ENCODE measurements at places on chromosomes 7 and 10. TPM values are rescaled to one million over a fixed set of nuclear protein-coding genes. Genes with fewer than 3 reads are reported as not detected.

The CYP2C18 gene
- 11.5 TPM for total RNA-seq

DNA sequence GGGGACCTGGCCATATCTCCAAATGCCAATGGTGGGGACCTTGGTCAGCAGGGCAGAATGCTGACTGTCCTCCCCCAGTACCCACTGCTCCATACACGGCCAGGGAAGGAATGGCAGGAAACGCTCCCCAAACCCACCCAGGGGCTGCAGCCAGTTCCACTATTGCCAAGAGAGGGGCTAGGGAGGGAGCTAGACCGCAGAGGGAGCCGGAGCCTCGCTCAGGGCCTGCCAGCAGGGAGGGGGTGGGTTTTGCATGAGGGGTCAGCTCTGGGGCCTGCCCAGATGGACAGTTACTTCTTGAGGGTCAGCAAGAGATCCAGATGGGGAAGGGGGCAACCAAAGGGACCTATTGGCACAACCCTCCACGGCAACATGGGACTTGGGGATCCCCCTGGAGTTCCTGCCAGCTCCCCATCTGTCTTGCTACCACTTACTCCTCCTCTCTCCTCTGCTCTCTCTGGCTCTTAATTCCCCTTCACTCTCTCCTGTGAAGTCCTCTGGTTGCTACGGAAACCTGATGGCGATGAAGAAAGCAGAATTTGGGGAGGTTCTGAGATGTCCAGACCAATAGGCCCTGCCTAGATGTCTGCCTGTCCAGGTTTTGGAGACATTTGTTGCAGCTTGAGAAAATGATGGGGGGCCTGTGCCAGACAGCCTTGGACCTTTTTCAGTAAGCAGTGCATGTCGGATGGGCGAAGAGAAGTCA lies 12.6 kb downstream of the FGF8 start:
- H3K27me3 ChIP-seq = no peaks in the 10 kb centered on the region
- no peak overlapping the region for H3K27ac ChIP-seq
- H3K36me3 ChIP-seq = no peaks in the 10 kb centered on the region
- H3K4me3 ChIP-seq = no peak overlapping the region
- H3K4me1 ChIP-seq = no peaks in the 10 kb centered on the region

The WNT16 gene
- total RNA-seq = 7.4 TPM

- H3K27me3 ChIP-seq = no peaks in the 10 kb centered on the region
- no peak overlapping the region for H3K4me3 ChIP-seq
- peaks cover 41% of the 10 kb centered on the region for H3K4me1 ChIP-seq
- H3K27ac ChIP-seq = peak overlapping the region; percentile 94
- no peak for DNase-seq
These were observed 259.1 kb downstream of the KLF6 start for GRCh38 chr10:3525832-3526449.

DNA sequence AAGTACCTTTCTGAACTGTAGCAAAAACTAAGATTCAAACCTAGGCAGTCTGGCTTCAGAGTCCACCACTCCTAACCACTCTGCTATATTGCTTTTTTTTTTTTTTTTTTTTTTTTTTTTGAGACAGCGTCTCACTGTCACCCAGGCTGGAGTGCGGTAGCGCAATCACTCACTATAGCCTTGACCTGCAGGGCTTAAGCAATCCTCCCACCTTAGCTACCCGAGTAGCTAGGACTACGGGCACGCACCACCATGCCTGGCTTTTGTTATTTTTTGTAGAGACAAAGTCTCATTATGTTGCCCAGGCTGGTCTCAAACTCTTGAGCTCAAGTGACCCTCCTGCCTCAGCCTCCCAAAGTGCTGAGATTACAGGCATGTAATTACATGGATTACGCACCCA lies 10.1 kb upstream of the SLF2 start:
- H3K27me3 ChIP-seq = no peaks in the 10 kb centered on the region
- H3K4me1 ChIP-seq = no peaks in the 10 kb centered on the region
- H3K27ac ChIP-seq = no peak overlapping the region
- H3K4me3 ChIP-seq = no peak overlapping the region
- DNase-seq = no peak
- H3K36me3 ChIP-seq = no peaks in the 10 kb centered on the region

DNA sequence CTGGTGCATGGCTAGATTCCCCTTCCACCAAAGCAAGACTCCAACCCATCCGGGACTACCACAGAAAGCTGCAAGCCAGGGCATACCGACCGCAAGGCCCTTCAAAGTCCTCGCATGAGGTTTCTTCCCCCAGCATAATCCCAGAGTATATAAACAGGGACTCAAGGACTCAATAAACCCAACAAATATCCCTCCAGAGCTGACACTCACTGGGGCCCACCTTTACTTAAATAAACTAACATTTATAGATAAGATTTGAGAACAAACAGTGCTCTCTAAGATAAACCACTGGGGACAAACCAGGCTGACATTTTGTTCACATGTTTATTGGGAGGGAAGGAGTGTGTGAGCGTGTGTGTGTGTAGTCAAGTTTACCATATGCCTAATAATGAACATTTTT lies 138.2 kb downstream of the ADAM12 start:
- H3K27me3 ChIP-seq = no peaks in the 10 kb centered on the region
- peak overlapping the region; percentile 36 for H3K27ac ChIP-seq
- peaks cover 14% of the 10 kb centered on the region for H3K4me1 ChIP-seq
- no peaks in the 10 kb centered on the region for H3K36me3 ChIP-seq

GRCh38 chr10:46080886-46081285 lies 34.8 kb upstream of the MSMB start:
- no peak overlapping the region for H3K4me3 ChIP-seq
- H3K27me3 ChIP-seq = no peaks in the 10 kb centered on the region
- no peak overlapping the region for H3K27ac ChIP-seq

GRCh38 chr7:24828891-24829661 lies 71.8 kb upstream of the GSDME start:
- H3K4me3 ChIP-seq = no peak overlapping the region
- no peak for DNase-seq
- H3K36me3 ChIP-seq = peaks cover 5% of the 10 kb centered on the region
- no peaks in the 10 kb centered on the region for H3K27me3 ChIP-seq
- no peak overlapping the region for H3K27ac ChIP-seq
- peaks cover 51% of the 10 kb centered on the region for H3K4me1 ChIP-seq

- no peaks in the 10 kb centered on the region for H3K36me3 ChIP-seq
- H3K4me1 ChIP-seq = peaks cover 11% of the 10 kb centered on the region
- DNase-seq = no peak
- no peak overlapping the region for H3K4me3 ChIP-seq
- H3K27me3 ChIP-seq = no peaks in the 10 kb centered on the region
These were observed 321.4 kb upstream of the AOAH start for GRCh38 chr7:37045681-37046179.

The GSTO2 gene
- total RNA-seq = 13.8 TPM

- no peak for DNase-seq
- no peaks in the 10 kb centered on the region for H3K4me1 ChIP-seq
- no peak overlapping the region for H3K27ac ChIP-seq
- no peaks in the 10 kb centered on the region for H3K36me3 ChIP-seq
These were observed 29.2 kb upstream of the NAMPT start for GRCh38 chr7:106313966-106314365.

- no peak overlapping the region for H3K27ac ChIP-seq
- DNase-seq = no peak
- H3K36me3 ChIP-seq = no peaks in the 10 kb centered on the region
- peaks cover 50% of the 10 kb centered on the region for H3K4me1 ChIP-seq
These were observed 47.4 kb downstream of the SGMS1 start for GRCh38 chr10:50576245-50576815.

GRCh38 chr10:91627344-91628102 lies 5.3 kb downstream of the PPP1R3C start:
- DNase-seq = no peak
- H3K4me1 ChIP-seq = peaks cover 15% of the 10 kb centered on the region
- H3K27me3 ChIP-seq = no peaks in the 10 kb centered on the region
- no peak overlapping the region for H3K4me3 ChIP-seq
- H3K27ac ChIP-seq = no peak overlapping the region

GRCh38 chr10:84743483-84743882 lies 415.1 kb downstream of the CCSER2 start:
- H3K27me3 ChIP-seq = no peaks in the 10 kb centered on the region
- DNase-seq = no peak
- H3K27ac ChIP-seq = no peak overlapping the region
- H3K4me1 ChIP-seq = no peaks in the 10 kb centered on the region
- H3K4me3 ChIP-seq = no peak overlapping the region

DNA sequence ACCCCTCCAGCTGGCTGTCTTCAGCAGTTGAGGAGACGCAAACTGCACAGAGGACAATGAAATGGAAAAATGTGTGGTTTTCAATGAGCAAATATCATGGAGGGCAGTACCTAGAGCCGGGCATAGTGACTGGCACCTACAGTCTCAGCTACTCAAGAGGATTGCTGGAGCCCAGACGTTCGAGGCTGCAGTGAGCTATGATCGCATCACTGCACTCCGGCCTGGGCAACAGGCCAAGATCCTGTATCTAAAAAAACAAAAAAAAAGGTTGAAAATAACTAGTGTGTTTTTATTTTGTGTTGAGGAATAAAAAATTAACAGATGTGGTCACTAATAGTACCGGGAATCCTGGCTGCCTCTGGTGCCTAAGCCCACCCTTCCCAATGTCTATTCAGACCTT lies 345.5 kb downstream of the GALNT17 start:
- no peak overlapping the region for H3K27ac ChIP-seq
- H3K4me1 ChIP-seq = no peaks in the 10 kb centered on the region
- no peak overlapping the region for H3K4me3 ChIP-seq

DNA sequence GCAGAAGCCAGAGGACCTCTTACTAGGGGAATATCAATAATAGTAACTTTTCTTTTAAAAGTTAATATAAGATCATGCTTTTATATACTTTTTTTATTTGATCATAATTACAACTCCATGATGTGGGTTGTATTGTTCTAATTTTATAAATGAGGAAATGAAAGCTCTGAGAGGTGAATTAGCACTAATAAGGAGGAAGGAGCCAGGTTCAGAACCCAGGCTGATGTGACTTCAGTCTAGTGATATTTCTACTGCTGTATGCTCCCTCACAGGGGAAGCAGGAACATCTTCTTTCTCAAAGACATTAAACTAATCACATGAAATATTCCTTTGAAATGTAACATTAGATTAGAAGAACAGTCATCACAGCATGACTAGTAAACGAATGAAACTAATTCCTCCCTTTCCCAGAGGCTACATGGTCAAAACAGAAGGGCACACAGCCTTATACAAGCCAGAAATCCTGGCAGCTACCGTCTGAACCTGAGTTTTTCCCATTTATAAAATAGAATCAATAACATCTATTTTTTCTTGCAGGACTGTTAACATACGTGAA lies 81.4 kb upstream of the GJD4 start:
- H3K27ac ChIP-seq = no peak overlapping the region
- H3K4me1 ChIP-seq = no peaks in the 10 kb centered on the region
- no peak overlapping the region for H3K4me3 ChIP-seq
- H3K27me3 ChIP-seq = no peaks in the 10 kb centered on the region
- DNase-seq = no peak
- H3K36me3 ChIP-seq = no peaks in the 10 kb centered on the region

DNA sequence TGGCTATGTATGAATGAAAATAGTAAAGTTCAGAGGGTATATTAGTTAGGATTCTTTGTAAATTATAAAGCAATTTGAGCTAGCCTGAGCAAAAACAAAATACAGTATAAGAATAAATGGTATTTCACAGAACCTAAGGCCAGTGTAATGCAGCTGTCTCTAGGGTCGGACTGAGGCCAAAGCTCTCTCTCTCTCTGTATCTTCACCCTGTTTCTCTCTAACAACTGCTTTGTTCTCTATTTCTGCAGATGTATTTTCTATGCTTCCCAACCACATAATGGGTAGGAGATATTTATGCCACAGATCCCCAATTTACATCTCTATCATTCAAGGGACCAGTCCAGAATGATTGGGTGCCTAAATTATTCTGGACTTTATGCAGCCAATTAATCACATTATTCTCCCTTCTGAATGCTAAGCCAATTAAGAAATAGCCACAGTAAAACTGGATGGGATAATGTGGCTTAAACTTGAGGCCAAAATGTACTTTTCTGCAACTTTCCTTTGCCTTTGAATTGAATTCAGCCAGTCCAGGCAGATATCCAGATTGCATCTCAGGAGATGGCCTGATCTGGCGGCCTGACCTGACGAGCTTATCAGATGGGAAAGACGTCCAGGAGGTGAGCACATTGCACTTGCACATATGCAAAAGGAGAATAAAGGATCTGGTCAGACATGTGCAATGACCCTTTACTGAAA lies 24.6 kb upstream of the IMMP2L start:
- H3K4me1 ChIP-seq = no peaks in the 10 kb centered on the region
- H3K27ac ChIP-seq = no peak overlapping the region
- H3K4me3 ChIP-seq = no peak overlapping the region
- DNase-seq = no peak

- H3K36me3 ChIP-seq = no peaks in the 10 kb centered on the region
- H3K27ac ChIP-seq = no peak overlapping the region
- no peak for DNase-seq
- H3K4me3 ChIP-seq = no peak overlapping the region
These were observed 23.0 kb downstream of the ASB15 start for GRCh38 chr7:123624527-123625183.

GRCh38 chr10:69484736-69485135 lies 33.5 kb downstream of the TSPAN15 start:
- H3K4me3 ChIP-seq = no peak overlapping the region
- H3K27ac ChIP-seq = peak overlapping the region; percentile 10
- H3K36me3 ChIP-seq = no peaks in the 10 kb centered on the region
- peaks cover 20% of the 10 kb centered on the region for H3K4me1 ChIP-seq

DNA sequence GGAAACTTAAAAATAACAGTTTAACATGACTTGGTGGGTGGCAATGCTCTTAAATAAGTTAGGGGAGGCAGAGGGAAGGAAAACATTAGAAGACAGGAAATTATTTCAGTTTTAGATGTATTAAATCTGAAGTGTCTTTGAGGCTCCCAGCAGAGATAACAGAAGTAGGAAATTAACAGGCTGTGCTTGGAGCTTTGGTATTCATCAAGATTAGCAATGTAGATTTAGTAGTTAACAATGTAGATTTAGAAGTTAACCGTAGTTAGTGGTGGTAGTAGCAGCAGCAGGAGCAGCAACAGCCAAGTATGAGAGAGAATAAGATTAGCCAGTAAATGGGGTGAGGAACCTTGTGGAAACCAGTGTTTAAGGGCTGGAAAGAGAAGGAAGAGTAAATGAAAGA lies 48.7 kb upstream of the UBN2 start:
- H3K27me3 ChIP-seq = no peaks in the 10 kb centered on the region
- H3K4me1 ChIP-seq = no peaks in the 10 kb centered on the region
- DNase-seq = no peak
- no peak overlapping the region for H3K4me3 ChIP-seq
- H3K36me3 ChIP-seq = peaks cover 29% of the 10 kb centered on the region
- no peak overlapping the region for H3K27ac ChIP-seq

DNA sequence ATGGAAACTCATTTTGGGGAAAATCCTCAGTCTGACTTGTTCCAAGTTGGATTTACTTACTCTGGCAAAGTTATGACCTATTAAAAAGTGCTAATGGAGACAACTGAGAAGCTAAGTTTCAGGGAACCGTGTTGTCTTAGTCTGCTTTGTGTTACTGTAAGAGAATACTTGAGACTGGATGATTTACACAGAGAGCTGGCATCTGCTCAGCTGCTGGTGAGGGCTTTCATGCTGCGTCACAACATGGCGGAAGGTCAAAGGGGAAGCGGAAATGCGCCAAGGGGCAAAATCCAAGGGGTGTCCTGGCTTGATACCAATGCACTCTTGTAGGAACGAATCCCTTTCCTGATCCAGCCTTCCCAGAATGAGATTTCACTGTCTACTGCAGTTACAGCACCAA lies 46.4 kb downstream of the MTURN start:
- no peak overlapping the region for H3K27ac ChIP-seq
- H3K27me3 ChIP-seq = no peaks in the 10 kb centered on the region
- H3K4me1 ChIP-seq = peaks cover 6% of the 10 kb centered on the region
- H3K36me3 ChIP-seq = no peaks in the 10 kb centered on the region
